SK-N-MC (cell line): ENCODE measurements at places on chromosomes 3 and 15.

GRCh38 chr3:149934524-149934923 is 36.2 kb downstream of the PFN2 start:
- DNase-seq: no peak

GRCh38 chr3:195805181-195805580 is 6.5 kb downstream of the MUC4 start:
- no peak for DNase-seq

DNA sequence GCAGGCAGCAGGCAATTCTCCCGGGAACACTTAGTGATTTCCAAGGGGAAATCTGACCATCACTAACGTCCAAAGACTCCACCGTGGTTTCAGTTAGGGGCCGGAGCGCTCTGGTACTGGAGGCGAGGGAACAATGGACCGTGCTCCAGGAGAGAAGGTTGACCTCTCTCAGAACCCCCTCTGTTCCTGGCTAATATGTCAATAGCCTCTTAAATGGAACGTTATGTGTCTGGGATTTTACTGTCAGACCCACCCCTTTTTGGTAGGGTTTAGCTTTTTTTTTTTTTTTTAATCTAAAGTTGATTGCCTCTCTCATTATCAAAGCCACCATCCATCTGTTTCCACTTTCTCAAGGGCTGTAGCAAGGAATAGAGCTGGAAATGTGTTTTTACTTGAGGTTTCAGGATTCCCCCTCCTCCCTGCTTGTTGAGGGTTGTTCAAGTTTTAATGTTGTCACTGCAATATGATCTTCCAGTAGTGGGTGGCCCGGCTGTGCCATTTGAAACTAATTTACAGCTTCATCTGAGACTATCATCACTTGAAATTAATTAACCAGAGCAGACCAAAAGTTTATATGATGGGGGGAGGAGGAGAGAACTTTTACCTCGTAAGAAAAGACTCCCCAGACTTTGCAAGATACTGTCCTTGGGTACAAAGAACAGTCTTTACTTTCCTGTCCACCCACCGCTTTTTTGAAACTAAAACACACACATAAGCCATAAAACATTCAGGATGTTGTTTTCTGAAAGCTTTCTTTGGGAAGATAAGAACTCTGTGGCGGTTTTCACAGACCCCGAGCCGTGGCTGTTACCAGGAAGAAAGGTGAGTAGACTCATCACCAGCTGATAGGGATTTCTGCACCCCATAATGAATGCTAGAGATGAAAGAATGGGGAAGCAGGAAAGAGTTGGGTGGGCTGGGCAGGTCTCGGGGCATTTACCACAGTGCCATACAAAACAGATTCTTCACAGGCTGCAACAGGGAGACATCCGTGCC is 187.8 kb downstream of the UACA start:
- no peak for DNase-seq

- no peak for DNase-seq
These were observed 42.9 kb downstream of the CCR3 start for GRCh38 chr3:46284981-46285683.

- DNase-seq: no peak
These were observed 495.3 kb upstream of the AGTR1 start for GRCh38 chr3:148202386-148202785.

- DNase-seq: no peak
These were observed 2.1 kb upstream of the ITGA11 start for GRCh38 chr15:68434021-68434420.

DNA sequence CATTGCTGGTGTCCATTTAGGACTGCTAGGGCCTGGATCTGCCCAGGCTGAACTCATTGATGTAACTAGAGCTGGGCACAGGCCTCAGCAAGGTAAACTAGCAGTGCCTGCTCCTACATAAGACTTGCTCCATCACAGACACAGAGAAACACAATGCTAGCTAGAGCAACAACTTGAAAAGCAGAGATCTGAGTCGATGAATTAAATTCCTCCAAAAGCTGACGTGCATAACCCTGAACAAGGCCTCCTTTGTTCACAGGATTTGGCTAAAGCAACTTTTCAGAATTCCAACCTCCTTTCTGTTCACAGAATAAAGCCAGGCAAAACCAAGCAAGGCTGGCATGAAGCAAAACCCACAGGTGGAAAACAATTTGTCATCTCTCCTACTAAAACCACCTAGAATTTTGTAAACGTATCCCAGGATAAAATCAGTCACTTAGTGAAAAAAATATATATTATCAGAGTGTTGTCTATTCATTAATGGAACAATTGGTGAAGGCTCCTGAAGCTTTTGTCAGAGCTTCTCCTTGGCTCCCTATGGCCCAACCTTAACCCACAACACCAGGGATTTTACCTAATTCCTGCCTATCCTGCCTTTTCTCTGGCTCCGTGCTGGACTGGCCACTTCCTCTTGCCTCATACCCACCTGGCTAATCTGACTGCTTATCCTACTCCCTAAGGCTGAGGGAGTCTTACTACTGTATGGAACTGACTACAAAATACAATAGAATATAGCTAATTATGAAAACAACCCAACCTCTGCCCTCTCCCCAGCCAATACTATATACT is 39.9 kb downstream of the PLCH1 start:
- no peak for DNase-seq

GRCh38 chr3:182533394-182533793 is 259.9 kb upstream of the ATP11B start:
- no peak for DNase-seq

GRCh38 chr15:39144613-39145499 is 436.0 kb upstream of the THBS1 start:
- DNase-seq: no peak

DNA sequence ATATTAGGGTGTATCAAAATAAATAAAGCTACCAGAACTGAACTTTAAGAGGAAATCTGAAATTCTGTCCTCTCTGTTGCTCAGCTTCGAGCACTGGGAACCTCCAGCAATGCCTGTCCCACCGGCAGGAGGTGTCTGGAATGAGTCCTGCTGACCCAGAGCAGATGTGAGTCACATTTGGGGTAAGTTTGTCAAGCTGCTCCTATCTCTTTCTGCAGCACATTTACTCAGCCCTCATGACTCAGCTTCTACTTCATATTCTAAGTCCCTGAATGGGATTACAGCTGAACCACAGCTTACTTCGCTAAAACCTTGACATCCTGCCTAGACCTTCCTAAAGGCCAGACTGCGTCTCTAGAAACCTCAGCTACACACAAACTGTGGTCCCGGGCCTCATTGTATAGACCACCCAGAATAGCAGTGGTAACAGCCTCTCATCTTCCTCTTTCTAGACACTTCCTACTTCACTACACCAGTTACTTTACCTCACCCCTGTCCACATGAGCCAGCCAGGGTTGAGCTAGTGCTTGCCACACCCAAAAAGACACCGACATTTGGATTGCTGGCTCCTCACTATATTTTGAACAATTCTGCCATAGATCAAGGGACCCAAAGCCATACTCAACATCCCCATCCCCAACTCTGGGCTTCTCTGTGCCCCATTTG is 109.6 kb upstream of the TMCO5A start:
- DNase-seq: no peak

DNA sequence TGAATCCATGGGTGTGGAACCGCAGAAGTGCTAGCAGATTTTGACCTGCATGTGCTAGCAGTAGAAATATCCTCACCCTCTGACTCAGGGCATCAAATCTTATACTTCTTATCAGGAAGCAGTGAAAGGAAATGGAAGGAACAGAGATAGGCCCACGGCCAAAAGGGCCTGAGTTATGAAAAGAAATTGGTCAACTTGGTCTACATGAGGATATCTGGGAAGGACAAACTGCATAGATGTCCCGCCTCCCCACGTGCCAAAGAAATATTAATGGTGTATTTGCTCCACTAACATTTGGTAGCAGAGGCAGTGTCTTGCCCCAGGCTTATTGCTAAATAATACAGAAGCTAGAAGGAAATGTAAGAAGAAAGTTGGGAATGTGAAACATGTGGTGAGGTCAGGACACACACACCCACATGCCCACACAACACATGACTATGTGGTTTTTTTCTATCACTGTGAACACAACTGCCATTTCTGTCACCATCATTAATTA is 93.6 kb upstream of the COL8A1 start:
- peak; percentile 47 for DNase-seq

DNA sequence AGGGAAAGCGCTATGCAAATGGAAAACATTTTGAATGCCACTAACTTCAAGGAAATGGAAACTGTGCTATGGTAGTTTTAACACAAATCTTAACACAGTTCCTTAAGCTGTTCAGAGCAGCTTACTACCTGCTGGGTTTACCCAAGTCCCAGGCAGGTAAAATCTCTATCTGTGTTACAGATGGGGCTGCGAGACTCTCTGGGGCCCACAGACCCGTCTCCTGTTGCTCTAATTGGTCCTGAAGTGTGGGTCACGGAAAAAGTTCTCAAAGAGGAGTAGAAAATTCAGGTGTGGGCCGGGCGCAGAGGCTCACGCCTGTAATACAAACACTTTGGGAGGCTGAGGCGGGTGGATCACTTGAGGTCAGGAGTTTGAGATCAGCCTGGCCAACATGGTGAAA is 16.9 kb upstream of the ZFYVE19 start:
- no peak for DNase-seq

- DNase-seq: no peak
These were observed 9.9 kb downstream of the TRAK1 start for GRCh38 chr3:42101048-42101447.

DNA sequence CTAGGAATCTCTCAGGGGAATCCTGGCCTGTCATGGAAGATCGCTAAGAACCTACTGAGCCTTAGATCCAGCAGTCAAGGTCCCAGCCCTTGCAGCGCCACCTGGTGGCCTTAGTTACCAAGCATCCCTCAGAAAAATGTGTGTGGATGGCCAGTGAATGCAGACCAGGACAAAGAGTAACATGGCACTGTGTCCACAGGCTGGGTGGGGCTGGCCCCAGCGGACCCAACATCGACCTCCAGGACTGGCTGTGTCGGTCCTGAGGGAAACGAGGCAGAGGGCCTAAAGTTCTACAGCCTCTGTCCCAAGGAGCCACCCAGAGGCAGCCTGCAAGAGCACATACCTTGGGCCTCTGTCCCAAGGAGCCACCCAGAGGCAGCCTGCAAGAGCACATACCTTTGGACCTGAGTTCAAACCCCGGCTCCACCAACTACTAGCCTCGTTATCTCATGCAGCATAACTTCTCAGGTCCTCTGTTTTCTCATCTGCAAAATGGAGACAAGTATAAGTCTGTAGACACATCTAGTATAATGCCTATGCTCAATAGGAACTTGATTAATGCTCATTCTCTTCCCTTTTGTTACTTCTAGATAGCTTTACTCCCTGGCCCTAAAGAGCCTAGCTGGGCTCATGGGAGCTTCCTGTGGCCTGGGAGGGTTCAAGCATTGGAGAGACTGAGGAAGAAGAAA is 57.5 kb upstream of the HERC1 start:
- no peak for DNase-seq

DNA sequence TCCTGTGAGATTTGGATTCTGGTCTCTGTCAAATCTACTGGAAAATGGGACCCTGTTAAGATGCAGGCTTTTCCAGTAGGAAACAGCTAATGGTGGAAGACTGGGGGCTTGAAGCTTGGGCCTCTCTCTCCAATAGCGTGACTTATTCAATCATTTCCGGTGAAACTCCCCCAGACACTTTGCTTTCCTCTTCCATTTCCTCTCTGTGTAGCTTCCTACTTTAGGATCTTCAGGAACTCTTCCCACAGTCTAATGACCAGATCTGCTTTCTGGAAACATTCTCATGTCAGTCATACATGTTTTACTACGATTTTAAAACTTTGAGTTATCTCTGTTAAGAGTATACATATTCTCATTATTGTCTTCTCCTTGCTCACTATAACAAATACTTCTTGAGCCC is 28.0 kb upstream of the TPRG1 start:
- no peak for DNase-seq
